ENCODE measurements at places on chromosomes 6 and 20.
A peak's percentile ranks its signal among the peaks of the same experiment; 100 is the strongest.

GRCh38 chr6:110537208-110538123 lies 61.1 kb upstream of the SLC22A16 start:
- peak; percentile 91 for DNase-seq

- DNase-seq, result no peak
Observed at GRCh38 chr6:91420243-91420642, 833.4 kb upstream of the MAP3K7 start.

GRCh38 chr6:163835439-163836171 lies 421.1 kb downstream of the QKI start:
- DNase-seq, result no peak

DNA sequence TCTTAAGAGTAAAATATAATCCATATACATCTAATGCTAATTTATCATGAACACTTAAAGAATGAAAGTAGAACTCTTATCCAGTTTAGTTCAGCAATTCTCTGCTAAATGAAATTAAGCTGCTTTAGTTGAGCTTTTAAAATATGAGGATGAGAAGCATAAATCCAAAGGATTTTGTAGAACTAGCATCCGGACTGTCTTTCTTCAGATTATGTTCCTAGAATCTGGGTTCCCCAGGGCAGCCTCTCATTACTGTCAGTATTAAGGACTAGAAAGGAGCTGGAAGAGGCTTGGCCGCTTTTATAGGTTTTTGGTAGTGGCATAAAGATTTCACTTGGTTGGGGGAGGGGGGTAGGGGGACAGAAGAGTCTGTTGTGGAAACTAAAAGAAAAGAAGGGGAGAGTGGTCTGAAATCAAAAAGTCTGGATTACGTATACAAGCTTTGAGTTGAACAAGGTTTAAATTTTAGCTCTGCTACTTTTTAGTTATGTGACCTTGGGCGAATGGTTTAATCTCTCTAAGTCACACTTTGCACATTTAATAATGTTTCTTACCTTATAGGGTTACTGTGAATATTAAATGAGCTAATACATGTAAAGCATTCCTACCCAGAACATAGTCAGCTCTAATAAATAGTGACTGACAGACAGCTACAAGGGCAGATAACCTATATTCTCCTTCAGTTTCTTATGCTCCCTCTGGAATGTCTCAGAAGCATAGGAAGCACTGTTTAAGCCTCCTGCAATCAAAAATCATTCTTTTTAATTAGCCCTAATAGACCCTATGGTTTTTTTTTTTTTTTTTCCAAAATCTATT lies 3.7 kb downstream of the SGK1 start:
- no peak for DNase-seq

GRCh38 chr6:38262026-38262425 lies 377.7 kb downstream of the BTBD9 start:
- DNase-seq, result peak; percentile 89

GRCh38 chr6:38413102-38413800 lies 226.5 kb downstream of the BTBD9 start:
- DNase-seq, result no peak

GRCh38 chr6:69584536-69584912 lies 212.3 kb downstream of the LMBRD1 start:
- peak; percentile 16 for DNase-seq

- peak; percentile 61 for DNase-seq
Observed at GRCh38 chr6:46491201-46491627, at the start of gene RCAN2. TSS of gene RCAN2 (minus strand) at chr6:46491449.

DNA sequence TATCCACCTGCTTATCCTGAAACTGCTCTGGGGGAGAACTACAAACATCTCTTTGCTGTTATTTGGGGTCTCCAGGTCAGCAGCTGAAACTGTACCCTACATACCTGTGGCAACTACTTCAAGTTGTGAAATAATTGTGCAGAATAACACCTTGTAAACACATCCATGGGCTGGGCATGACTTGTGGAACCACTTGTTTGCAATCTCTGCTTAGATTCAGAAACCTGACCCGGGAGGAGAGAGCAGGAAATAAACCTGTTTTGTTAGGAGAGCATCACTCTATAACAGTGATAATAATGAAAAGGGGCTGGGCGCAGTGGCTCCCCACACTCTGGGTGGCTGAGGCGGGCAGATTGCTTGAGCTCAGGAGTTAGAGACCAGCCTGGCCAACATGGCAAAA lies 183.1 kb downstream of the NFATC2 start:
- DNase-seq, result no peak

DNA sequence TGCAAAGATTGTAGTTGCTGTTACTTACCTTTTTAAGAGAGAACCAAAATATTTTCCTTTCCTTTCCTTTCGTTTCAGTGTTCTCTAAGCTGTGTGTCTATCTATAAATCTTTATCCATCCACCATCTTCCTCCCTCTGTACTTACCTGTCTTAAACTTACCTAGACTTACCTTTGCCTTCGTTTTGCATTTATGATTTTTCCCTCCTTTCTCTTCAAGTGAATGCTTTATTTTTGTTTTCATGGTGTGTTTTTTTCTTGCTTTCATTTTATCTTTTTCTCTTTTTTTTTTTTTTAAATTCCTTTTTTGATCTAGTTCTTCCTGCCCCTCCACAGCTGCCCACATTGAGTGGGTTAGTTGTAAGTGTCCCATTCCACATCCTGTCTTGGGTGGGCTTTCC lies 26.2 kb downstream of the ARID1B start:
- DNase-seq, result no peak

GRCh38 chr6:106805771-106806170 lies 168.8 kb downstream of the CD24 start:
- DNase-seq, result no peak

DNA sequence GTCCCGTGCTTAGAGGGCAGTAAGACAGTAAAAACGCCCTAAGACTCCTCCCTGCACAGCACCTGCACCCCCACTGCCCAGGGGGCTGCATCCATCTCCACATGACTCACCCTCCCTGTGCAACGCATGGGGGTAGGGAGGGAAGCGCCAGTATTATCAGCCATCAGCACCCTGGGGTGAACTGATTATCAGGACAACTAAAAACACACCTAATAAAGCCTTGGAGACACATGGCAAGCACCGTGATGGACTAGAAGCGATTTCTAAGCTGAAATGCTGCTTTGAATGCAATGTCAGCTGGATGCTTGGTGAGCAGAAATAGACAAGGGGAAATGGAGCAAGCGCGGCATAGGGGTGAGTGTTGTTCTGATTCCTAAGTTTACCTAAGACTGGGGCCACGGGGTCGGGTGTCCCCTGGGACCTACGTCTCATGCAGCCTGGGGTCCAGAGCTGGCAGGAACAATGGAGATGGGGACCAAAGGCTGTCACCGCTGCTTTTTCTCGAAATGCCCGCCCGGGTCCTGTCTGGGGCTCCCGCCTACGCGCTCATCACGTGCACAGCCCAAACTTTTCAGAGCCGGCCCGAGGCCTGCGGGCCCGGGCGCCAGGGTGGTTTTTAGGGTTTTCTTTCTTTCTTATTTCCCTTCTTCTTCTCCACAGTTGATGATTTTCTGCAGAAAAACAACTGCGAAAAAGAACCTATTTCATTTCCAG lies 702 bp upstream of the TNFAIP3 start:
- no peak for DNase-seq

GRCh38 chr6:131765081-131765803 lies 42.6 kb upstream of the ENPP1 start:
- DNase-seq, result peak; percentile 88

- no peak for DNase-seq
Observed at GRCh38 chr6:29948277-29948676, 5.9 kb downstream of the HLA-A start.

DNA sequence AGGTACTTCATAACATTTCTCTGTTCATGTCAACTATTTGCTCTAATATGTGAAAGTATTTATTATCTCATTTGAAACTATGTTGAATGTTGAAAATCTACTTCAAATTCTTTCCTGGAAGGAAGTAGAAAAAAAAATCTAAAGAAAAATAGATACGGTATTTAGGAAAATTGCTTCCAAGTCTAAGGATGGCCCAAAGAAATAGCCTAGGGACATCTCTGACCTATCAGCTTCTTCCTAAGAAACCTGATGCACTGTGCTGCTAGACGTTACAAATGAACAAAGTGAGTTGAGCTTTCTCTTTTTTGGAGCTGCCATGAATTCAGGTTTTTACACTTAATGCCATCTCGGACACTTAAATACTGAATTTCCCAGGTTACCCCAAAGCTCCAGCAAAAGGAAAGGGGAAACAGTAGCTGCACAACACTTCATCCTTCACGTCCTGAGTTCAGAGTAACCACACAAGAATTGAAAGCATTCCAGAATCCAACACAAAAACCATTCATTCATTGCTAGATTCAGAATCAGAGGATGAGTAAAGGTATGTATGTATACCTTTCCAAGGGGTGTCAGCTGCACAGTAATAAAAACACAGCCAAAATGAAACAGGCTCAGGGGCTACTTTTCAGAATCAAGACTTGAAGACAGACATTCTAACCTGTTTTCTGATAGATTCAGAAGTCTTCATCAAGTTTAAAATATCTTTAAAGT lies 7.9 kb downstream of the RMND1 start:
- no peak for DNase-seq

DNA sequence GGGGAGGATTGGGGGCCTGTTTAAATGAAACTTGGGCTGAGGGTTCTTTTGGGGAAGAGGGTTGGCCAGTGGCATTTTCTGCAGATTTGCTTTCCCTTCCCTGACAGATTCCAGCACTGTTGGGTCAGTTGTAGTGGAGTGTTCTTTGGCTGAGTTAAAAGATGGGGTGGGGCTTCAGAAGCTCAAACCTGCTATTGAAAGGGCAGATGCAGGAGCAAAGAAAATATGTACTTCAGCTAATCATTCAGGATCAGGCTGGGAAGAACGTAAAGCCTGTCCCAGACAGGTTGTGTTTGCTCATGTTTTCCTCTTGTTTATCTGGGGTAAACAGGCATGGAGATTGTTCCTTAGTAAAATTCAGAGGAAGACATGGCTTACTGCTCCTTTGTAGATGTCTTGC lies 2.5 kb downstream of the SASH1 start:
- no peak for DNase-seq

DNA sequence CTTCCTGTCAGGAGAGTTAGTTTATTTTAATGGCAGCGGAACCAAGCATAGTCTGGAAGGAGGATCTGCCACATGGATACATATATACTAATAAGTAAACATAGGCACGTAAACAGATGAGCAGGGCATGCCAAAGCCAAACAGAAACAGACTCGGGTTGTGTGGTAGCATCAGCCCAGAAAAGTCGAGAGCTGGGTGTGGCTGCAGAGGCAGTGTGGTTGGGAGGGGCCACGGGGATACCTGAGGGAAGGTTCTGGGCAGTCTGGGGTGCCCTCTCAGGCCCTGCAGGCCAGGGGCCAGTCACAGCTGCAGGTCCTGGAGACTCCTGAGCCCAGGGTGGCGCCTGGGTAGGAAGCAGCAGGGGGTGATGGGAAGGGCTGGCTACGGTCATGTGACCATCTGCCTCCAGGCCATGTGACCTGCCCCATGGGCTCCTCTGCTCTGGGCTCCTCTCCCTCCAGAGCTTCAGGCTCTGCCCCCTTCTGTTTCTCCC lies 42.8 kb upstream of the MRPS10 start:
- peak; percentile 13 for DNase-seq

DNA sequence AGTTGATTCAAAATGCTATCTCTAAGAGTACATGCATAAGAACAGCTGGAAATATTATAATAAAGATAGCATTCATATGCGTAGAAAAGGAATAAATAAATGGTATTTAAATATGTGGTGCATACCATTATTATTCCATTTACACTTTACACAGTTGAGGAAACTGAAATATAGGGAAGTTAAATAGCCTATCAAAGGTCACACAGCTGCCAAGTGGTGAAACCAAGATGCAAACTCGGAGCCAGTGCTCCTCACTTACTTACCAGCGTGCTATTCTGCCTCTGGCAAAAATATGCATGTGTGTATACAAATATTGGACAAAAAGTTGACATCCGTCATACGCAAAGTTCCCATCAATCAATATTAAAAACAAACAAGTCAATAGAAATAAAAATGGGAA lies 22.3 kb upstream of the ANKEF1 start:
- DNase-seq, result no peak

DNA sequence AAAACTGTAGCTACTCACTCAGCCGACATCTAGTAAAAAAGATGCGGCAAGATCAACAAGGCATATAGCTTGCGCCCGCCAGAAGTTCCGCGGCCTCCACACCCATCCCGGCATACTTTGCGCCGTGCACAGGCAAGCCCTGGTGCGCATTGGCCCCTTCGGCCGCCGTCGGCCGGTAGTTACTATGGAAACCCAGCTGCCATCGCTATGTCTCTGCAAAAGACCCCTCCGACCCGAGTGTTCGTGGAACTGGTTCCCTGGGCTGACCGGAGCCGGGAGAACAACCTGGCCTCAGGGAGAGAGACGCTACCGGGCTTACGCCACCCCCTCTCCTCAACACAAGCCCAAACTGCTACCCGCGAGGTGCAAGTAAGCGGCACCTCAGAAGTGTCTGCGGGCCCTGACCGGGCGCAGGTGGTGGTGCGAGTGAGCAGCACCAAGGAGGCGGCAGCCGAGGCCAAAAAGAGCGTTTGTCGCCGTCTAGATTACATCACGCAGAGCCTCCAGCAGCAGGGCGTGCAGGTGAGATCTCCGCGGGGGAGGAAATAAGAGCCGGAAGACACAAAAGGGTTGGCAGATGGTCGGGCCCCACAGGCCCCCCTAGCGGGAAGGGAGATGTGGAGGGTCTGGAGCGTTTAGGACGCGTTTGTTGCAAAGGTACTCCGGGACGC lies at the start of gene IRAK1BP1:
TSS of gene IRAK1BP1 (plus strand) at position 182 of the 671 bp plus-strand sequence. CDS start at position 208, 26 bp downstream.
- peak; percentile 81 for DNase-seq

- no peak for DNase-seq
Observed at GRCh38 chr6:168290095-168290494, 29.5 kb downstream of the DACT2 start.

GRCh38 chr6:87706187-87706966 lies 4.3 kb upstream of the AKIRIN2 start:
- peak; percentile 84 for DNase-seq

DNA sequence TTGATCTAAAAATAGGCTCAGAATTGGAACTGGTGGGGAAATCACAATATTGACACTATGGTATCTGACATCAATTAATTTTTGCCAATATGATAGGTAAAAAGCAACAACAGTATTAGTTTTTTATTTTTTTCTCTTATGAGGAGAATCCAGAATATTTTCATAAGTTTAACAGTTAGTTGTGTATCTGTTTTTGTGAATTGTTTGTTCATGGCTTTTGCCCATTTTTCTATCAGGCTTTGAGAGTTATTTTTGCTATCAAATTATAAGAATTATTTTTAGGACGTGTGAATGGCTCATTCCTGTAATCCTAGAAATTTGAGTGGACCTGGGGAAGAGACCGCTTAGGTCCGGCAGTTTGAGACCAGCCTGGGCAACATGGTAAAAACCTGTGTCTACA lies 608.6 kb upstream of the ADGRB3 start:
- DNase-seq, result no peak
